ENCODE measurements at places on chromosomes 4 and X.

DNA sequence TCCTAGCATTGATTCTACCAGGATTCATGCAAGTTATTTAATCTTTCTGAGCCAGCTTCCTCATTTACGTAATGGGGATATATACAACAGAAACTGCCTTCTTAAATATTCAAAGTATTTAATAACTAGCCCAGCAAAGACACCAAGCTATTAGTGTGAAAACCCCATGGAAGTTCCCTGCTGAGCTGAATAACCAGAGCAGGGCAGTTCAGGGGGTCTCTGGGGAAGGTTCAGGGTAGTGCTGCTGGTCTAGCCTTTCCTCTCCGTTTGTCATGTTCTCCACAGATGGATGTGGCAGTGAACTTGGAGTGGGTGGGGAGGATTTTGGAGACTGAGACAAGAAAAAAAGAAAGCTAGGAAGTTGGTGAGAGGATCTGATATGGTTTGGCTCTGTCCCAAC, 240.8 kb upstream of the TAPT1 start:
- DNase-seq = no peak

GRCh38 chrX:46125111-46125510, 420.1 kb downstream of the ZNF674 start:
- no peak for DNase-seq

- DNase-seq = no peak
These were observed 21.9 kb downstream of the COQ2 start for GRCh38 chr4:83262682-83263081.

- no peak for DNase-seq
These were observed 470.5 kb downstream of the PCDH7 start for GRCh38 chr4:31190671-31191070.

- DNase-seq = no peak
These were observed 22.6 kb downstream of the SLC25A4 start for GRCh38 chr4:185165605-185166063.

DNA sequence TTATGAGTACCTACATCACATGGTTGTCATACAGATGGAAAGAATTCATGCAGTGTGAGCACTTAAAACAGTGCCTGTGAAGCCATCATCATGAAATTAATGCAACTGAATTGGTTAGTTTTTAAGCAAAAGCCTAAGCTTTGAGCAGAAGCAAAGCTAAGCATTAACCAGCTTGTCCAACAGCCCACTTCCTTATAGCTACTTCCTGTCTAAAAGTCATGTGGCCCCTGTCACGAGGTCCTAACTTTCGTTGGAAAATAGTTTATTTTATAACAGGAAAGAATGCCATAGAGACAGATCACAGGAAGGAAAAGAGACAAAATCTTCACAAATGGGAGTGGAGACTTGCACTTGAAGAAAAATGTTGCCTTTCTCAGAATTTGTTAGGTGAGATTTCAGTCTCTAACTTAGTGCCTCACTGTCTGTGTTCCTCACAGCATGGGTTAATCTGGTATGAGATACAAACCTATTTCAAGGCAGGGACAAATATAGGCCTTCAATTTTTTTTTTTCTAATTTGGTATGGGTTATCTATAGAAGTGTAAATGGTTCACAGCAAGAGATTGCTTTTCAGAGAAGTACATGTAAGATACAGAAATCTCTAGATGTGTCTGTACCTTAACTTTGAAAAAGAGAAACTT, 27.7 kb upstream of the VCX start:
- no peak for DNase-seq

DNA sequence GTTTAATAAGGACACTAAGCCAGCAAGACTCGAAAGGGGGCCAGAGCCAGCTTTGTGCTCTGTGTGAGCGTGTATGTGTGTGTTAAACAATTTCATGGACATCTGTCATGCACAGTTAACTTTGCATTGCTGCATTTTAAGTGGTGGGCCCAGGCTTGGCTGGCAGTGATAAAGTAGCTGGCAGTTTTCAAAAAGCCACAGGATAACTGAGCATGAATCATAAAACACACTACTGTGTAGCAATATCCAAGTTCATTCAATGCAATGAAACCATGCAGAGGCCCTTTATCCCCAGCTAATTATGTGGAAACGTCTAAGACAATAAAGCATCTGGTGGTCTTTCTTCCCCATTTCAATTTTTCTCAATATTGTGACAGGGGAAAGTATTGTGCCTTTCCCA, 132.9 kb downstream of the NKX6-1 start:
- no peak for DNase-seq

- DNase-seq = no peak
These were observed 12.5 kb downstream of the HPF1 start for GRCh38 chr4:169745291-169745690.

- DNase-seq = no peak
These were observed 148.8 kb downstream of the HS6ST2 start for GRCh38 chrX:132809581-132809980.

DNA sequence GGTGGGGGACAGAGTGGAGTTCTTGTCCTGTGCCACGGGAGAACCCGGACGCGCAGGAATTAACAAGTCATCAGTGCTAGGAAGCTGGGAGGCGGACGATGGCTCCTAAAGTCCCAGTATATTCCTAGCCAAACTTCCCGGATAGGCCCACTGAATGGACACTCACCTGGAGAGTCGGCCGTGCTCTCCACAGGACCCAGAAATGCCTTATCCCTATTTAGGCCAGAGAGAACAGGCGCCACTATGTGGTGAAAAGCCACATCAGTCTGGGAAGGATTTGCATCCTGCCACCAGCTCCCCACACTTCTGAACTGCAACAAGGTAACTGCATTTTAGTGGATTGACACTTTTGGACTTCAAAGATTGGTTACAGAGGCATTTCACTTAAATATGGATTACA, 1.1 kb downstream of the CFAP299 start:
- DNase-seq = no peak

- DNase-seq = no peak
These were observed 4.3 kb upstream of the PLAC8 start for GRCh38 chr4:83118869-83119268.

GRCh38 chr4:76898385-76898692, 395 bp upstream of the SOWAHB start:
- no peak for DNase-seq

DNA sequence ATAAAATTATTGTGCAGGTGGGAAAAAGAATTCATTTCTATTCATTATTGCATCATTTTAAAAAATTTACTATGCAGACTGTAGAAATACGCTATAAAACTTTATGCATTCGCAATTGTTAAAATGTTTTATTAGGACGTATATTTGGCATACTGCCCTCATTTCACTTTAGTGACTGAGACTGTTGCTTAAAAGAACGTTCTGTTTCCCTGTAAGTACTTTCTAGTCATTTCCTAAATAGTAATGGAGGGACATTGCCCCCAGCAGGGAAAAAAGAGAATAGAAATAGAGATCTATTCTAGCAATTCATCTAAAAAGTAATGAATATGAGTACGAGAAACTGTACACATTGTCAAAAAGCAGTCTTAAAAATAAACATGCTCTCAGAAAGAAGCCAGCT, 1295.8 kb upstream of the TENM3 start:
- DNase-seq = no peak

GRCh38 chr4:125225806-125226205, 88.9 kb upstream of the FAT4 start:
- DNase-seq = no peak

DNA sequence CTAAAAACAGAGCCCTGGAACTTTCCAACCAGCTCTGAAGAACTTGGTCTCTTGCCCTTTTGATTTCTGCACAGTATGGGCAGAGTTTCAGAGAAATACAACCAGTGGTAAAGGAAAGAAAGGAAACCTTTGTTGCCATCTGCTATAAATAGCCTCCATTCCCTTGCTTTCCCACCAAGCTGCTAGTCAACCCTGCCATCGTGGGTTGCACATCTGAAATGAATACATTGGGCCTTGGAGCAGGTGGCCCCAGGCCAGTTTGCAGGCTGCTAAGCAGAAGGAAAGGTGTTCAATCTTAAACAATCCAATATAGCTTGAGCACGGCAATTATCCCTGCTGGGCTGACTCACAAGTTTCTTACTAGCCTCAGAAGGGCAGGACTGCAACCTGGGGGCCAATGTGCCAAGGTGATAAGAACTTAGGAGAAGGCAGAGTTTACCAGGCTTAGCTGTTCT, 142.5 kb downstream of the PPARGC1A start:
- no peak for DNase-seq

- DNase-seq = no peak
These were observed 1453.3 kb downstream of the PCDH18 start for GRCh38 chr4:136078976-136079375.

- no peak for DNase-seq
These were observed 40.4 kb downstream of the EFHC2 start for GRCh38 chrX:44303119-44303518.

GRCh38 chr4:71833232-71833900, 49.5 kb upstream of the GC start:
- DNase-seq = no peak

DNA sequence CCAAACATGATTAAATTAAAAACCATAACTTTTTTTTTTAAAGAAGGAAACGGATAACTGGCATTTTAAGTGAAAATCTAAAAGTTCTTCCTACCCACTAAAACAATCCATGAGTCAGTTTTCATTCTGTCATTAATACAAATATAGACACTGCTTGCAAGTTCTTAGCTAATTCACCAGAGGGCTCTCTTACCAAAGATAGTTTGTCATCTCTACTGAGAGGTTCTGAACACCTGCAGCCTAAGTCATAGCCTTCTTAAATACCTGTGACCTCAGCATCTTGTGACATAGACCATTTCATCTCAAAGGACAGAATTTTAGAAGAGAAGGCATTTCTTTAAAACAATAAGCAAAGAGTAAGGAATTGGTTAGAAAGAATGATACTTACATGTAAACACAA, 65.3 kb upstream of the FAM120C start:
- no peak for DNase-seq

GRCh38 chr4:26807330-26807729, 53.3 kb upstream of the STIM2 start:
- no peak for DNase-seq

DNA sequence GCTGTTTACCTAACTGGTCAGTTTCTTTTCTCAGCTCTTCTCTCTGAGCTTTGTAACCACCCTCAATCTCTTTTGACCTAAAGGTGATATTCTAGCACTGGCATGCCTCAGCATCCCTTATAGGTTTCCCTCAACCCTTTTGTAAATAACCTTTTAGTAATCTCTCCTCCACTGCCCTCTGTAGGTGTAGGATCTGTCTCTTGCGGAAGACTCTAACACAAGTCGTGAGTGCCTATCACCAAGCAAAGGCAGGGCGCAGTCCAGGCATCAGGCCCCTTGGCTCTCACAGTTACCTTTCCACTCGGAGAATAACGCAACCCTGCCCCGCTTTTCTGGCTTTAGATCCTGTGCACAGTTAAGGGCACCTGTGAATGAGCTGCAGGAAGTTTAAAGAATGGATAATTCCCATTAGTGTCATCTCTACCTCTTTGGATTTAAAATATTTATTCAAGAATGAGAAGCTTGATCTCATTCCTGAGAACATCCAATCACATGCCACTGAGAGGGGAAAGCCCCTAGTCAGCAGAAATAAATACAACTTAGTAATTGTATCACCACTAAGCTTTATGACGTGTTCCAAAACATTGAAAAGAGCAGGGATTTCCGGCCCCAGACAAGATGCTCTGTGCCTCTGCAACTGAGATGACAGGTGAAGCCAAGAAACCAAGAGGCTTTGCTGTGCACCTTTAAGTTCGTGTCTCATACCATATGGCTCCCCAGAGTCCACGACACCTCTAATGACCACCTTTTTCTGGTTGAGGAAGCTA, 58.8 kb downstream of the SPINK2 start:
- DNase-seq = no peak

DNA sequence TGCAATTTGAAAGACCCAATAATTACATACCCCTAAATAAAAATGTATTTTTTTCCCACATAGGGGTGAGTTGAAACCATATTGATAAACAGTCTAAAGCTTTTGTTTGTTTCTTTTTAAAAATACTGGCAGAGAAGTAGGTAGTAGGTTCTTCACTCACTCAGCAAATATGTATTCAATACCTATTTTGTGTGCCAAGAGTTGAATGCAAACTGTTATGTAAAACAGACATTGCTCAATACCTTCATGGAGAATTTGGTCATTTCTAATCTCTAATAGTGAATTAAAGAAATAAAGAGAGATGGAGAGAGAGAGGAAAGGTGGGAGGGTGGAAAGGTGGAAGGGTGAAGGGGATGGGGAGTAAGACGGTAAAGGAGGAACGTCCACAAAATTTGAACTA, 589.9 kb upstream of the GNPDA2 start:
- DNase-seq = no peak

GRCh38 chrX:11193035-11193469, 81.9 kb downstream of the HCCS start:
- no peak for DNase-seq

DNA sequence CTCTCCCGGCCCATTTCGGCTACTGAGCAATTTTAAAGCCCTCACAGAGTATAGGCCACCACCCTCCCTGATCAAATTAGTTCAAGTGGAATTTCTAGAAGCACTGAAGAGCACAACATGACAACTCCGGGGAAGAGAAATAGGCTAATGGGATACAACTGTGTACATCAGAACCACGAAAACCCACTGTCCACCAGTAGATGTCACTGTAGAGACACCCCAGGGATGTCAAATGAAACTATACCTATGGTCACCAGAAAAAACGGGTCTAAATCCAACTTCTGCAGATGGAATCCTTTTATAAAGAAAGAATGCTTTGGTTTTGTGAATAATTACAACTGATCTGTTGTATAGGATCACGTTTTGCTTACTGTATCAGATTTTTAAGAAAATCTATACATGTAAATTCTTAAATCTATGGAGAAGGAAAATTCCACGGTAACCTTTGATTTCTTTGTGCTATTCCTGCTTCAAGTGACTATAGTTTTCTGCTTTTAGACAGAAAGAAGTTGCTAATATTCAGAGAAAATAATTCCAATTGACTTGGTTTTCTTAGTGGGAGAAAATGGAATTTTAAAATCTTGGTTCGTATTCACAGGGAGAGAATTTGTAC, 29.5 kb upstream of the MAP3K15 start:
- no peak for DNase-seq

DNA sequence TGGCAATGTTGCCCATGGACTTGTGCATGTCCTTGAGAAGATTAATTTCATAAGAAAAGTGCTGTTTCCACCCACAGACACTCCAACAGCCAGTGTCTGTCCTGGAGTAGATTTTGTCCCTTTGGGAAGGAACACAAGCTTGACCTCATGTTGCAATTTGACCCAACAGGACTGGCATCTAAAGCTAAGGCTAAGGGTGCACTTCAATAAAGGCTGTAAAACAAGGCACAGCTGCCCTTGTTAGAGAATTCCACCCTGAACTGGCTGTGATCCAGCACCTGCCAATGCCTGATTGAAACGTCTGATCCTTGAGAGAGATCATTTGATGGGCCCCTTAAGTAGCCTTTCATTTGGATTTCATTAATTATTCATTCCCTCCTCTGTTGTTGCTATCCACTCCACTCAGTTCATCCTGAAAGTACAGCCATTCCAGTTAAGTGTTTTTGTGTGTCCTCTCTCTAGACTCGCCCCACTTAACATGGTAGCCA, 56.2 kb downstream of the CD99L2 start:
- DNase-seq = no peak

GRCh38 chr4:185179488-185179887, 24.3 kb downstream of the CFAP97 start:
- DNase-seq = no peak

All from T-helper 22 cell (primary cell).